ENCODE measurements at places on chromosomes 2 and 18.

- peak; percentile 21 for DNase-seq
These were observed 78.8 kb upstream of the GAREM1 start for GRCh38 chr18:32549248-32550110.

DNA sequence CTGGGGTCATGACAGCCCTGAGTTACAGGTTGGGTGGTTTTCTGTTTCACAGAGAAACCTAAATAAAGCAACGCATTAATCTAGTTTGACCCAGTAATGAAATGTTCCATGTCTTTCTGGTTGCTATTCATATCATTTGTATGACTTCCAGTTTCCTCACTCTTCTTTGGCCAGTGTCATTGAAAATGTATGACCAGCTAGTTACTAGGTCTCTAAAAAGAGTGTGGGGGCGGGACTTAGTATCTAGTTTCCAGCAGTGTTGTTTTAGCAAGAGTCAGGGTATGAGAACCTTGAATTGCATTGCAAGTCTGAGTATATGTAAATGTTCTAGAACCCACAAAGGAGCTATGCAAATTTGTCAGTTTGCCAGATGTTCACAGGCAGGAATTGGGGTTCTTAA lies 47.7 kb downstream of the SLC9A2 start:
- DNase-seq: no peak

DNA sequence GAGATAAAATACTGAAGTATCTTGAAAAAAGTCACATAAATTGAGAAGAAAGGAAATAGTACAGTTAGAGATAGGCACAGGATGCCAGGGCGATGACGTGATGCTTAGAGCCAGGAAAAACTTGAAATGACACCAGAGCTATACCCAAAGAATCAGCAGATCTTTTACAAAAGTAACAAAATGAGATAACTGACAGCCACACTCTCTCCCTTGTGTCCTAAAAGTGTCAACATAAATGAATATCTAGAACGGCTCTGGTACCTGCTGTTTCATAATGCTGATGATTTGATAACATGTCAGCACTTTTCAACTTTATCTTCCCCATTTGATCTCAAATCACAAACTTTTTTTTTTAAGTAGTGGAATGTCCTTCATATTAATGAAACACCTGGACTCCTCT lies 45.6 kb upstream of the ZC3H15 start:
- no peak for DNase-seq

DNA sequence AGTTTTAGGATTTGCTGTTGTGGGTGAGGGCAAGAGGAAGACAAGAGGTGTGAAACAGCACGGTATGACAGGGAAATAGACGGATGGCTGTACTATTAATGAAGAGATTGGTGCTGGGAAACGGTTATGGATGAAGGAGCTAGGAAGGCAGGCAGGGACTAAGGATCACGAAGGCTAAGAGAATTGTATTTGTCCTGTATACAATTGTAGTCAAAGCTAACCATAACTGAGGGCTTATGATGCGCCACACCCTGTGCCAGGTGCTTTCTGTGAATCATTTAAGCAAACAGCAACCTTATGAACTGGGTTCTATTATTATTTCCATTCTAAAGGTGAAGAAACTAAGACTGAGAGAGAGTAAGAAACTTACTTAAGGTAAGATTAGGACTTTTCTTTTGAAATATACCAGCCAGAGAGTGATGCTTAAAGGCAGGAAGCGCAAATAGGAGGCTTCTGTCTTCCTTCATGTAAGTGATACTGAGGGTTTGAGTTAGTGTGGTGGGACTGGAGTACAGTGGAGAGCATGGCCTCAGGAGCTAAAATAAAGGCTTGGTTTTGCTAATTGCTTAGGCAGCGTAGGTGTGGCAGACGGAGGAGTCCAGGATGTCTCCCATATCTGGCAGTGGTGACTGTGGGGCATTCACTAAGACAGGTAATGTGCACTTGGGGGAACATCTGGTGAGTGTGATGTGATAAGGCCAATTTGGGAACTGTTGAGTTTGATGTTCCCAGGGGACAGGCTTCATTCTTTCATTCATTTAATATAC lies 85.8 kb downstream of the PLEKHM3 start:
- DNase-seq: no peak

GRCh38 chr18:2655954-2656236 lies 369 bp downstream of the SMCHD1 start:
- DNase-seq: no peak

GRCh38 chr2:149902081-149902480 lies 314.5 kb upstream of the MMADHC start:
- DNase-seq: no peak

- no peak for DNase-seq
These were observed 84.3 kb downstream of the ASB1 start for GRCh38 chr2:238510911-238511613.

DNA sequence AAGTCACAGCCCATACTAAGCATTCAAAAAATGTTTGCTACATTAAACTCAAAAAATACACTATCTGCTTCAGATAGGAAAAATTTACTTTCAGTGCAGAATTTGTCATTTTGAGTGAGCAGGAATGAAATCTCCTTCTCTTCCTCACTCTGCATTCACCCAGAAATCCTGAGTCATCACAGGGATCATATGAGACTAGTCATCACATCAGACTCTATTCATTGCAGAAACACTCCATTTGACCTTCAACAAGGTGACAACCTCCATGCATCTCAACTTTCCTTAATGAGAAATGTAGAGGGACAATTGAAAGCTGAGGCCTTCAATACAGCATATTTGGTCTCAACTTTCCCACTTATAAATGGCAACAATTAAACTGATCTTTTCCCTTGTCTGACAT lies 130.4 kb upstream of the CYP26B1 start:
- DNase-seq: no peak

DNA sequence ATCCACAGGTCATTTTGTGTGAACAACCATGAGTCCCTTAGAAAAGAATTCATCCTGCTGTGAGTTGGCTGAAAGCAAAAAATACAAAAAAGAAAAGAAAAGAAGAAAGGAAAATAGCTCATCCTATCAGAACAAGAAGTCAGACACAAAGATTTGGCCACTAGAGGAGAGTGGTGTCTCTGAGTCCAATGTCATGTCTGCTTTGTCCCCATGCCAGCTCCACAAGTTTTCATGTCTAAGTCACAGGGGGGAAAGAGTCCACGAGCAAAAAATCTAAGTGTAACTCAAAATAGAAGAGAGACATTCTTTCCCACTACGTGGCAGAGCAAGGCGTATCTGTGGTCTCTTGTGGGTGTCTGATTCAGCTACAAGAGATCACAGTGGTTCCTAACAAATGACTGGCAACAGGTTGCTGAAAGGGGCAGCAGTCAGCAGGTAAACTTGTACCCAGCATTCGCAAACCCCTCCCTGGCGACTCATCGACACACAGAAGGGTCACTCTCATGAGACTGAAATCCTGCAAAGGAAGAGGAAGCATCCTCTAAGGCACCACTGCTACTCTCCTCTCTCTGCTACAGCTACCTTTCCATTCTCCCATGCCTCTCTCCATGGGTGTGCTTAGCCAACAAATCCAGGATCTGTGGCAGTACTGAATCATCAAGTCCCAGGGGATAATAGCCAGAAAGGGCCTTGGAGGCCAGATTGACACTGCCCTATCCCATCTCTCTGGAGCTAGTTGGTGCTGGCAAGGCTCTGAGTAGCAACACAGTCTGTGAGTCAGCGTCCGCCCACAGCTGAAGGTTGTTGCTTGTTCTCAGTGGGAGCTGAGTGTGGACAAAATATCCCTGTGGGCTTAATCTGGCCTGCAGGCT lies 123.0 kb upstream of the SLC39A10 start:
- peak; percentile 56 for DNase-seq

GRCh38 chr2:45874344-45874743 lies 222.9 kb downstream of the PRKCE start:
- DNase-seq: no peak

- DNase-seq: no peak
These were observed 241.0 kb upstream of the ACVR2A start for GRCh38 chr2:147603876-147604275.

GRCh38 chr2:109009920-109010610 lies 21.0 kb upstream of the EDAR start:
- no peak for DNase-seq

Data from CD4-positive, alpha-beta T cell treated with Interleukin-4 for 1 hour (primary cell).